IPS DF 6.9 (cell line): ENCODE measurements at places on chromosomes 4 and X.

- H3K27me3 ChIP-seq, result no peaks in the 10 kb centered on the region; the same call in 1 of the 2 replicates
- H3K4me3 ChIP-seq, result peak overlapping the region; percentile 30; the same call in 1 of the 2 replicates
- no peaks in the 10 kb centered on the region for H3K36me3 ChIP-seq
- peaks cover 5% of the 10 kb centered on the region; the same call in 1 of the 2 replicates for H3K4me1 ChIP-seq
- DNase-seq, result no peak
- H3K27ac ChIP-seq, result no peak overlapping the region
Observed at GRCh38 chrX:40168480-40169011, 70.8 kb upstream of the BCOR start.

DNA sequence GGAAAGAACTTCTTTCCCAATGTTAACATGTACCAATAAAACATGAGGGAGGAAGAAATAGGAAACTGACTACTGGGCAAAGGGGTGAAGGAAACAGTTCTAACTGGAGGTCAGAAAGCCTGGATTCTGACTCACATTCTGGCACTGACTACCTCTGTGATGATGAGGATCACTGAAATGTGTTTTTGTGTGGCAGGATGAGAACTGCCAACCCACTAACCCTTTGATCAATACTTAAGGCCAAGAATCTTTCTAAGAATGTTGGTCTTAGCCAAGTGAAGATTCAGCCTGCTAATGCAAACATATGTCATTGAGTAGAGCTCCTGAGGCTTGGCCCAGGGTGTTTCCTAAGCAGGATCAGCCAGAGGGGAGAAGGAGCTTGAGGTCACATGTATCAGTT is 4.6 kb downstream of the ALAS2 start:
- no peaks in the 10 kb centered on the region for H3K4me1 ChIP-seq
- no peak overlapping the region for H3K27ac ChIP-seq
- H3K36me3 ChIP-seq, result no peaks in the 10 kb centered on the region

DNA sequence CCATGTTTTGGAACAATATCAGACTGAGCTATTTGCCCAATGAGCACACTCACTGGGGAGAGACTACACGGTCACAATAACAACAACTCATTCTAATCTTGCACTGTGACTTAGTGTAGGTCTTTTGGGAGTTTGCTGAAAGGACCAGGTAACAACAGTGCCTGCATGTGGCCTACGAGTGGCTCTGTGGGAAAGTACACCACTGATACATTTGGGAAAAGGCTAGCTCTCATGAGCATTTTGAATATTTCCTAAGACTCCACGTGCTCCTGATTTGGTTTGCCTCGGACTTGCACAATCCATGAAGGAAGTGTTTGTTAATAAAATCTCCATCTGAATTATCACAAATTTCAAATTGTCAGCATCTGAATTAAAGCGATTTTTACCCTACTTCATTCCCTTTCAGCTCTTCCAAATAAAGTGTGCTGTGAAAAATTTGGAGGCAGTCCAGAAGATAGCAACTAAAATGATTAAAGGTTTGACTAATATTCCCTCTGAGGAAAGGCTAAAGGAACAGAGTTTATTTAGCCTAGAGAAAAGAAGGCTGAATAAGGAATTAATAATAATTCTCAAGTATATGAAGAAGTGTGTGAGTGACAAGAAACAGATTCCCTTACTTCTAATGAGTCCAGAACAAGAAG is 406.4 kb downstream of the PPARGC1A start:
- no peaks in the 10 kb centered on the region for H3K4me1 ChIP-seq
- DNase-seq, result no peak
- no peak overlapping the region for H3K27ac ChIP-seq
- no peaks in the 10 kb centered on the region for H3K27me3 ChIP-seq

DNA sequence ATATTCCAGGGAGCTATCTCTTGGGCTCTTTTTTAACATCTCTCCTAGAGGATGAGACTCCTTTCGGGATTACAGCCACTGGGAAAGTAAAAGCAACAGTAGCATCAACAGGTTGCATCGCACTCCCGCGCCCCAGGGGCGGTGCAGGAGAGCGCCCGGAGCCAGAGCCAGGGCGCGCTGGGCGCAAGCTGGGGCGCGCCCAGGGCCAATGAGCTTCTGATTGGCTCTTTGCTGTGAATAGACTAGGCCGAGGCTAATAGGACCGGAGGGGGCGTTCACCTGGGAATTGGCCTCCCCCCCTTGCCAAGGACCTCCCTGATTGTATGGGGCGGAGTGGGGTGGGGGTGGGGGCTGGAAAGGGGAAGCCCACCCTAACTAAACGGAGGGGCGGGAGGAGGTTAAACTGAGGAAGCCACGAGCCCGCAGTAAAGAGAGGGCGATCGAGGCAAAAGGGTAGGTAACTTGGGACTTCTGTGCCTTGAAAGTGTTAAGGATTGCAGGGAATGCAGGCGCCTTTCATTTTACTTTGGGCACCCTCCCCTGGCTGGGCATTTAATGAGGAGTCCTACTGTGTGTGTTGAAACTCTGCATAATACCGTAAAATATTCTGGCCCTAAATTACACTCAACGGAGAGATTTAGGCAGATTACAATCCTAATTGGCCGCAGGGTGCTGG is 1.1 kb upstream of the ATOH1 start:
- no peaks in the 10 kb centered on the region for H3K36me3 ChIP-seq
- H3K4me1 ChIP-seq, result peaks cover 2% of the 10 kb centered on the region; the same call in 1 of the 2 replicates
- peaks cover 27% of the 10 kb centered on the region for H3K27me3 ChIP-seq
- peak overlapping the region; percentile 52; the same call in 1 of the 2 replicates for H3K4me3 ChIP-seq
- H3K27ac ChIP-seq, result no peak overlapping the region

GRCh38 chr4:128353791-128354190 is 66.2 kb upstream of the PGRMC2 start:
- H3K36me3 ChIP-seq, result no peaks in the 10 kb centered on the region
- no peak overlapping the region for H3K4me3 ChIP-seq
- no peaks in the 10 kb centered on the region; the same call in 1 of the 2 replicates for H3K4me1 ChIP-seq
- H3K27me3 ChIP-seq, result no peaks in the 10 kb centered on the region
- DNase-seq, result no peak

DNA sequence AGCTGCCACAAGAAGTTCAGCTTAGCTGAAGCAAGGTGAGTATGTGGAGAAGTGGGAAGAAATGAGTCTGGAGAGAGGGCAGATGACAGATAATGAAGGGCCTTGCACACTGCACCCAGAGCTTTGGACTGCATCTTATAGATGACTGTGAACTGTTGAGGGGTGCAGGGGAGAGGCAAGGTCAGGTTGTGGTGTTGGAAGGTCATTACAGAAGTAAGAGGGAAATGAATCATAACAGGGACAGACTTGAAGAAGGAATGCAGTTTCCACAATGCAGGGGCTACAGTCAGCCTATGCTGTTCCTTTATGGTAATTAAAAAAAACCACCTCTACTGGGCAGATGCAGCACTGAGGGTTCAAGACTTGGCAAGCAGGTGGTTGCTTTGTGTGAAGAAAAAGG is 4.8 kb upstream of the IGFBP7 start:
- no peaks in the 10 kb centered on the region; the same call in 1 of the 2 replicates for H3K36me3 ChIP-seq
- no peak overlapping the region for H3K27ac ChIP-seq
- H3K4me1 ChIP-seq, result peaks cover 4% of the 10 kb centered on the region
- H3K4me3 ChIP-seq, result no peak overlapping the region
- peaks cover 7% of the 10 kb centered on the region; the same call in 1 of the 2 replicates for H3K27me3 ChIP-seq

GRCh38 chr4:165207431-165208220 is at the start of gene KLHL2:
TSS of gene KLHL2 (plus strand) at chr4:165207561. CDS start at chr4:165207877, 316 bp downstream.
- H3K4me3 ChIP-seq, result peak within 1 kb of the TSS; percentile 71
- DNase-seq, result no peak
- no peaks in the 10 kb centered on the region for H3K27me3 ChIP-seq
- no peak within 1 kb of the TSS for H3K27ac ChIP-seq
- H3K36me3 ChIP-seq, result no peaks in the 10 kb centered on the region; the same call in 1 of the 2 replicates
- H3K4me1 ChIP-seq, result no peaks in the 10 kb centered on the region

GRCh38 chrX:48983081-48983480 is 11.4 kb upstream of the KCND1 start:
- H3K4me1 ChIP-seq, result no peaks in the 10 kb centered on the region
- no peak for DNase-seq
- H3K36me3 ChIP-seq, result peaks cover 21% of the 10 kb centered on the region; the same call in 1 of the 2 replicates
- no peak overlapping the region for H3K4me3 ChIP-seq
- no peak overlapping the region for H3K27ac ChIP-seq

DNA sequence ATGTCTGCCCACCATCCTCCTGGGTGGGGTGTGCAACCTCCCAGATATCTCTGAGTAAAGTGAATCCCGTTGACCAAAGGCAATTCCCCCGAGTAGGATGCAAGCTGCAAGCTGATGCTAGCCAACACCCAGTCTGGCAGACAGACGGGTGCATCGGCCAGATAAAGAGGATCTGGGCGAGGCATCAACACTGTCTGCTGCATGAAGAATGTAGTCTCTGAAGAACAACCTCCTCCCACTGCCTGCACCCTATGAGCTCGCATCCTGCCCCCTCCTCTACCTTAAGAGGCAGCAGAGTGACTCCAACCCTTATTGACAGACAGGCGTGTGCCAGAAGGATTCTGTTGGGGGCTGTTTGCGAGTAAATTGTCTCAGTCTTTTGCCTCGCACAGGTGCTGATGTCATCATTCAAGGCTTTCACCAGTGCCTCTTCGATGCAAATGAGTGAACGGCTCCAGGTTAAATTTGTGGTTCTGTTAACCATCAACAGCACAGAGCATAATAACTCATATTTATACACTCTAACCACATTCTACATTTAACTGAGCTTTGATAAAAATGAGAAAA is 546.9 kb downstream of the BCOR start:
- no peaks in the 10 kb centered on the region for H3K36me3 ChIP-seq
- no peak overlapping the region for H3K4me3 ChIP-seq
- H3K4me1 ChIP-seq, result no peaks in the 10 kb centered on the region
- no peak overlapping the region for H3K27ac ChIP-seq
- H3K27me3 ChIP-seq, result no peaks in the 10 kb centered on the region
- no peak for DNase-seq

DNA sequence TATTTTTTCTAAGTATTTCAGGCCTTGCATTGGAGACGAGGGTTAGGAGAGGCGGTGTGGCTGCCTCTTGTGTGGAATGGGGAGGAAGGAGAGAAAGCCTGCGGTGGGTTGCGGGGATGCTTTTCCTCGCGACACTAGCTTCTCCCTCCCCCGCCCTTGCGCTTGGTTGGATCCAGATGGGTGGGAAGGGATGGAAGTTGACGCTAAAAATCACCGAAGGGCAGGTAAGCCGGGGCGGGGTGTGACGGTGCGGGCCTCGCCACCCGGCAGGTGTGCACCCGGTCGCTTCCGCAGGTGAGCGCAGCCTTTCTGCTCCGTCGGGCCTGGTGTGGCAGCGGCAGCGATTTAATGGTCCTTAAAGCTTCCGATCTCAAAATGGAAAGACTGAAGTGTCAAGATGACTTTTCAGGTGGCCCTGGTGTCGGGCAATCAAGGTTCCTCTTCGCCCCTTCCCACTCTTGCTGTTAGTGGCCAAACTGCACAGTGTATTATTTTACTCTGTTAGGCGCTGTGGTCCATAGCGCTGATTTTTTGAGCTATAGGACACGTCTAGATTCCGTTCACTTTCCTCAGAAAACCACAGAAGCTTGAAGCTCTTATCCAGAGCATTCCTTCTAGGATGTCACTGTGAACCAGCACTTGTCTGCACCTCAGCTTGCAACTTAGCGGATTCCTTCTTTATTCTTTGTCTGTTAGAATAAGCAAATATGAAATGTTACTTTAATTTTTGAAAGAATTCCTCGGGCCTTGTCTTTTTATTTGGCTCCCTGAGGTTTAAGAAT is 765 bp downstream of the ENOPH1 start:
- peaks cover 5% of the 10 kb centered on the region; the same call in 1 of the 2 replicates for H3K36me3 ChIP-seq
- DNase-seq, result no peak
- H3K27ac ChIP-seq, result no peak overlapping the region

- no peaks in the 10 kb centered on the region for H3K4me1 ChIP-seq
- no peaks in the 10 kb centered on the region for H3K27me3 ChIP-seq
- H3K27ac ChIP-seq, result no peak overlapping the region
- DNase-seq, result no peak
- H3K36me3 ChIP-seq, result no peaks in the 10 kb centered on the region
Observed at GRCh38 chrX:143466130-143466529, 51.1 kb downstream of the SPANXN3 start.

DNA sequence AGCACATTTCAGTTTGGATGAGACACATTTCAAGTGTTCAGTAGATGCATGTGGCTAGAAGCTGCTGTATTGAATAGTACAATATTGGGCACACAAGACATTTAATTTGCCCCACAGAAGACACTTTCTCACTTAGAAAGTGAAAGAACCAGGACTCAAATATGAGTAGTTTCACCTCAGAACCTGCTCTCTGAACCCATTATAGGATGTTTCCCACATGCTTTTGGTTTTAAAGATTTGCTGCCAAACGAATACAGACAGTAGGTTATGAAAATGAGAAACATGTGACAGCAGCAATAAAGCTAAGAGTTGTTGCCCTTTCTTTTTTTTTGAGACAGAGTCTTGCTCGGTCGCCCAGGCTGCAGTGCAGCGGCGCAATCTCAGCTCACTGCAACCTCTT is 32.3 kb downstream of the C4orf54 start:
- no peaks in the 10 kb centered on the region for H3K27me3 ChIP-seq
- no peaks in the 10 kb centered on the region for H3K36me3 ChIP-seq
- no peak for DNase-seq
- peaks cover 3% of the 10 kb centered on the region; the same call in 1 of the 2 replicates for H3K4me1 ChIP-seq
- H3K27ac ChIP-seq, result no peak overlapping the region

DNA sequence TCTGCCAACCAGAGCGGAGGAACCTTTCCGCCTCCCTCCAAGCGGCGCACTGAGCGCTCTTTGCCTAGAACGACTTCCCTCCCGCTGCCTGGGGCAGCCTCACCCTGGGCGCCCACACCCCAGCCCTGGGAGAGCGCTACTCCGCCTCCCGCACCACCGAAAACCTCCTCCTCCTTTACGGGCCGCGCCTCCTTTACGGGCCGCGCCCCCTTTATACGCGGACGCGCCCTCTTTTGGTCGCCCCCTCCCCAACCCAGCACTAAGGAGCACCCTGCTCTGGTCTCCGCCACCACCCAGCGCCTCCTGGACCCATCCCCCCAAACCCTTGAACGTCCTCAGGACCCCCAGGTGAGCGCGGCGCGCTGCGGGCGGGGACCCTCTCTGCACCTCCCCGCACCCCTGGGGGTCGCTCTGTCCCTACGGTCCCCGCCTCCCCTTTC is 586 bp upstream of the NSG1 start:
- no peak for DNase-seq
- H3K27me3 ChIP-seq, result peaks cover 7% of the 10 kb centered on the region; the same call in 1 of the 2 replicates
- H3K4me1 ChIP-seq, result peaks cover 5% of the 10 kb centered on the region; the same call in 1 of the 2 replicates
- H3K36me3 ChIP-seq, result no peaks in the 10 kb centered on the region; the same call in 1 of the 2 replicates

- H3K36me3 ChIP-seq, result no peaks in the 10 kb centered on the region
- DNase-seq, result no peak
- no peaks in the 10 kb centered on the region for H3K4me1 ChIP-seq
- H3K27me3 ChIP-seq, result no peaks in the 10 kb centered on the region
Observed at GRCh38 chrX:155871934-155872333, 9.2 kb upstream of the VAMP7 start.

DNA sequence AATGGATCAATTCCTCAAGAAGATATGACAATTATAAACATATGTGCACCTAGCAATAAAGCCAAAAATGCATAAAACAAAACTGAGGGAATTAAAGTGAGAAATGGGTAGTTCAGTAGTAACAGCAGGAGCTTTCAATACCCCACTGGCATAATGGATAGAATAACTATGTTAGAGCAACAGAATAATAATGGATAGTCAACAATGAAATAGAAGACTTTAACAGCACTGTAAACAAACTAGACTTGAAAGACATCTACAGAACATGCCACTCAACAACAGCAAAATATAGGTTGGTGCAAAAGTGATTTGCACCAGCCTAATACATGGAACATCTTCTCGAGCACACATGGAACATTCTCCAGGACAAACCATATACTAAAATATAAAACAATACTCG is 20.0 kb upstream of the MBNL3 start:
- no peaks in the 10 kb centered on the region; the same call in 1 of the 2 replicates for H3K4me1 ChIP-seq
- no peak overlapping the region for H3K4me3 ChIP-seq
- no peaks in the 10 kb centered on the region for H3K27me3 ChIP-seq
- DNase-seq, result no peak
- H3K27ac ChIP-seq, result no peak overlapping the region

- no peak for DNase-seq
- no peaks in the 10 kb centered on the region for H3K27me3 ChIP-seq
- no peak overlapping the region for H3K4me3 ChIP-seq
Observed at GRCh38 chr4:107018344-107018735, 17.8 kb downstream of the DKK2 start.
